ENCODE measurements at places on chromosomes 12 and 14.

GRCh38 chr14:92696366-92696765 is 52.1 kb downstream of the LGMN start:
- no peak for DNase-seq

DNA sequence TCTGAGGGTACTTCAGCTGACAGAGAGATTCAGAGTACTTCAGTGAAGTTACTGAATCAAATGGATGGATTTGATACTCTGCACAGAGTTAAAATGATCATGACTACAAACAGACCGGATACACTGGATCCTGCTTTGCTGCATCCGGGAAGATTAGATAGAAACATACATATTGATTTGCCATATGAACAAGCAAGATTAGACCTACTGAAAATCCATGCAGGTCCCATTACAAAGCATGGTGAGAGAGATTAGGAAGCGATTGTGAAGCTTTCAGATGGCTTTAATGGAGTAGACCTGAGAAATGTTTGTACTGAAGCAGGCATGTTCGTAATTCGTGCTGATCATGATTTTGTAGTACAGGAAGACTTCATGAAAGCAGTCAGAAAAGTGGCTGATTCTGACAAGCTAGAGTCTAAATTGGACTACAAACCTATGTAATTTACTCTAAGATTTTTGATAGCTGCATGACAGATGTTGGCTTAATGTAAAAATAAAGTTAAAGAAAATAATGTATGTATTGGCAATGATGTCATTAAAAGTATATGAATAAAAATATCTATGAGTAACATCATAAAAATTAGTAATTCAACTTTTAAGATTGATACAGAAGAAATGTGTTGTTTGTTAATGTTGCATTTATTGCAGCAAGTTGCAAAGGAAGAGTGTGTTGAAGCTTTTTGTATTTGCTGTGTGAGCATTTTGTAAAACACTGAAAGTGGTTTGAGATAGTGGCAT is 136.1 kb upstream of the RAP1B start:
- DNase-seq, result no peak

DNA sequence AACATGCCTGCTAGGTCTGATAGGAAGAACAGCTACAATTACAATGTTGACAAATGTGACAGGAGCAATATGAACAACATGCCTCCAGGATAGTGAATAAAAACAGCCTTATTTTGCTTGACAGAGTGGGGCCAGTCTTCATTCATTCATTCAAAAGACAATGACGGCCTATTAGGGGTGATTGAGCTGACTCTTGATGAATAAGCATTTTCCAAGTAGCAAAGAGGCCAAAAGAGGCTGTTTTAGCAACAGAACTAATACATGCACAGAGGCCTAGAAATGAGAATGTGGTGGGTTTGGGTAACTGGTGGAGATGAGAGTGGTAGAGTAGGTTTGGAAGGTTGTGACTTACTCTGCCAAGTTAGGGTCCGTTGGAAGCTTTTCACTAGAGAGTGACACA is 138.3 kb downstream of the APAF1 start:
- DNase-seq, result no peak

DNA sequence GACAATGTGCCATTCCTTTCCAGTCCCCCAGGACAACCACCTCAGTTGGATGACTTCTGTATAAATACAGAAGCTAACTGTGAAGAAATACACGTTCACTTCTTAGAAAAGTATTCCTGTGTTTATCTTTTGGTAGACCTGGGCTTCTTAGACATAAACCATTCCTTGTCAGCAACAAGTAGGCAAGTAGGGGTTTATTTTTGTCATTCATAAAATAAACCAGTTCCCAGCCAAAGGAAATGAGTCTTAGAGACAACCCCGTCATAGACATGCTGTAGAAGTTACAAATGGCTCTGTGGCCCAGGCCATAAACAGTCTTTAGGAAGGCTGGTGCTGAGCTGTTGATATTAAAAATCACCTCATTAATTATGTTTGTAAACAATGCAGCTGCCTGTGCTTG is 243.2 kb downstream of the SPTSSA start:
- DNase-seq, result no peak

GRCh38 chr14:31992011-31992447 is 85.1 kb upstream of the ARHGAP5 start:
- no peak for DNase-seq

Data from NCI-H1417 treated with DMSO at 0.1 percent for 48 hours (cell line).